Endothelial cell of umbilical vein (primary cell): ENCODE measurements at places on chromosomes 11 and 22. TPM values are rescaled to one million over a fixed set of nuclear protein-coding genes. Genes with fewer than 3 reads are reported as not detected.

DNA sequence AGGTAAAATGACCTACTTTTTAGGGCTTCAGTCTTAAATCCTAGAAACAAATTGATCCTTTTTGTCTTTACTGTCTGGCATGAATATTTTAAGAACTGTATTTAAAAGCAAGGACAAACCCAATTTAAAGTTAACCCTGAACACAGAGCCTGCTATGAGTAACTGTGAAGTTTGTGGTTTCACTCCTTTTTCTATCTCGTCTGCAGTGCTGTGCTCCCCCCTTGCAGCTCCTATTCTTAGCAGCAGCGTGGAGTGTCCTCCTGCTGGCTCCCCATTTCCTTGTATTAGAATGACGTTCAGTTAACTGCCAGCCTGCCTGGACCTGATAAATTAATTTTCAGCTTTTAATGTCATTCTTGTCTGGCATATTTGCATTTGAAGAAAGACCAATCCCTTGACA is 40.0 kb upstream of the LRRC4C start:
- no peak overlapping the region for H3K27ac ChIP-seq
- H3K4me1 ChIP-seq, result no peaks in the 10 kb centered on the region
- DNase-seq, result no peak
- no peaks in the 10 kb centered on the region for H3K36me3 ChIP-seq

GRCh38 chr22:49549256-49550140 is 278.2 kb downstream of the BRD1 start:
- H3K27ac ChIP-seq, result no peak overlapping the region
- H3K4me1 ChIP-seq, result no peaks in the 10 kb centered on the region
- H3K27me3 ChIP-seq, result no peaks in the 10 kb centered on the region
- H3K4me3 ChIP-seq, result no peak overlapping the region
- no peak for DNase-seq
- H3K36me3 ChIP-seq, result no peaks in the 10 kb centered on the region

GRCh38 chr11:106442032-106442431 is 364.6 kb downstream of the AASDHPPT start:
- no peak overlapping the region for H3K4me3 ChIP-seq
- no peak for DNase-seq
- no peak overlapping the region for H3K27ac ChIP-seq
- no peaks in the 10 kb centered on the region for H3K4me1 ChIP-seq
- no peaks in the 10 kb centered on the region for H3K27me3 ChIP-seq
- H3K36me3 ChIP-seq, result no peaks in the 10 kb centered on the region

- no peak overlapping the region for H3K4me3 ChIP-seq
- DNase-seq, result no peak
- H3K4me1 ChIP-seq, result peaks cover 7% of the 10 kb centered on the region
- H3K27ac ChIP-seq, result no peak overlapping the region
Measured at GRCh38 chr11:110169738-110170137, 76.5 kb downstream of the ZC3H12C start.

GRCh38 chr22:38755911-38756532 is at the start of gene SUN2:
TSS of gene SUN2 (minus strand) at chr22:38755998. CDS start at chr22:38752628, 3,370 bp downstream.
- DNase-seq, result peak; percentile 88
- peaks cover 3% of the 10 kb centered on the region for H3K36me3 ChIP-seq
- peaks cover 22% of the 10 kb centered on the region for H3K4me1 ChIP-seq
- H3K4me3 ChIP-seq, result peak within 1 kb of the TSS; percentile 74

GRCh38 chr11:128151338-128151737 is 436.0 kb downstream of the ETS1 start:
- no peaks in the 10 kb centered on the region for H3K36me3 ChIP-seq
- H3K27ac ChIP-seq, result no peak overlapping the region

GRCh38 chr11:64726211-64726641 is 3.2 kb upstream of the NRXN2 start:
- H3K36me3 ChIP-seq, result no peaks in the 10 kb centered on the region
- H3K27ac ChIP-seq, result no peak overlapping the region
- H3K4me1 ChIP-seq, result no peaks in the 10 kb centered on the region
- peaks cover 15% of the 10 kb centered on the region for H3K27me3 ChIP-seq
- no peak overlapping the region for H3K4me3 ChIP-seq

DNA sequence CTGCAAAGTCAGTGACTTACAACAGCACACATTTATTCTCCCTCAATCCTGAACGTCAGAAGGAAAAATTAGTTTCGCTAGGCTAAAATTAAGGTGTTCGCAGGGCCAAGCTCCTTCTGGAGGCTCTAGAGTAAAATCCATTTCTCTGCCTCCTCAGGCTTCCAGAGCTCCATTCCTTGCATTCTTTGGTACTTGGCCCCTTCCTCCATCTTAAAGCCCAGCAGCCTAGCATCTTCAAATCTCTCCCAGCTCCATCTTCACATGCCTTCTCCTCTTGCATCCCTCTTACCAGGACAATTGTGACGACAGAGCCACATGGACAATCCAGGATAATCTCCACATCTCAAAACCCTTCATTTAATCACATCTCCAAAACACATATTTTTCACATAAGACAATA is 165.0 kb downstream of the GRIA4 start:
- DNase-seq, result no peak
- no peaks in the 10 kb centered on the region for H3K27me3 ChIP-seq
- no peaks in the 10 kb centered on the region for H3K36me3 ChIP-seq
- H3K4me1 ChIP-seq, result no peaks in the 10 kb centered on the region
- no peak overlapping the region for H3K4me3 ChIP-seq

DNA sequence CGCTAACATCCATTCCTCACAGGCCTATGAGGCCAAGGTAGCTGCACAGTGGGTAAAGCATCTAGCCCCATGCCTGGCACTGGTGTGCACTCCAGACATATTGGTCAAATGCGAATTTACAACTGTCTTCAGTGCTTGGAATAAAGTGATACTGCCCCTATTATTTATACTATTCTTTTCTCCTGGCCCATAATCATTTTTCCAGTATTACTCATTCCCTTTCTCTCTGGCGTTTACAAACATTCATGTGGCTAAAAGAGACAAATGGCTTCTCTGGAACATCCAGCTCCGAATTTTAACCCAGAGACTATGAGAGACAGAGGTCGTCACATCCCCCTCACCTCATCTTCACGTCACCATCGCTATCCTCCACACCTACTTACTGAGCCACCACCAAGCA is 87.2 kb upstream of the PITPNB start:
- no peak overlapping the region for H3K4me3 ChIP-seq
- H3K27me3 ChIP-seq, result no peaks in the 10 kb centered on the region
- no peak for DNase-seq
- H3K4me1 ChIP-seq, result no peaks in the 10 kb centered on the region
- H3K27ac ChIP-seq, result no peak overlapping the region
- peaks cover 6% of the 10 kb centered on the region for H3K36me3 ChIP-seq

The KCNA4 gene
- total RNA-seq, result not detected in 2 replicates

The MS4A6E gene
- total RNA-seq, result not detected in 2 replicates

The LUZP2 gene
- total RNA-seq, result 0.07 and 0.23 TPM in 2 replicates

The CELSR1 gene
- total RNA-seq, result 2.1 and 3.7 TPM in 2 replicates

The PDE2A gene
- total RNA-seq, result 14.3 and 14.8 TPM in 2 replicates

The FERMT3 gene
- 63.4 and 64.4 TPM in 2 replicates for total RNA-seq

The CBLIF gene
- total RNA-seq, result not detected in 2 replicates
